Right atrium auricular region (tissue), 2 donors: ENCODE measurements at places on chromosomes 7 and 10.

- no peak overlapping the region for H3K4me3 ChIP-seq
- no peaks in the 10 kb centered on the region for H3K27me3 ChIP-seq
- no peak overlapping the region for H3K27ac ChIP-seq
- no peaks in the 10 kb centered on the region for H3K4me1 ChIP-seq
- no peaks in the 10 kb centered on the region for H3K36me3 ChIP-seq
- DNase-seq: no peak
Measured at GRCh38 chr10:33388785-33389184, 54.3 kb upstream of the NRP1 start.

- peaks cover 11% of the 10 kb centered on the region for H3K36me3 ChIP-seq
- no peaks in the 10 kb centered on the region for H3K27me3 ChIP-seq
- no peak for DNase-seq
- no peaks in the 10 kb centered on the region for H3K4me1 ChIP-seq
- no peak overlapping the region for H3K27ac ChIP-seq
Measured at GRCh38 chr10:13743963-13744362, 157.2 kb downstream of the PRPF18 start.

- no peaks in the 10 kb centered on the region for H3K36me3 ChIP-seq
- H3K4me3 ChIP-seq: no peak overlapping the region
- H3K27me3 ChIP-seq: no peaks in the 10 kb centered on the region
- no peaks in the 10 kb centered on the region for H3K4me1 ChIP-seq
Measured at GRCh38 chr10:129707406-129708388, 240.7 kb downstream of the MGMT start.

- H3K27ac ChIP-seq: no peak overlapping the region
- no peaks in the 10 kb centered on the region for H3K27me3 ChIP-seq
- no peaks in the 10 kb centered on the region for H3K4me1 ChIP-seq
- H3K36me3 ChIP-seq: no peaks in the 10 kb centered on the region
Measured at GRCh38 chr7:21253740-21254687, 173.9 kb upstream of the SP4 start.

DNA sequence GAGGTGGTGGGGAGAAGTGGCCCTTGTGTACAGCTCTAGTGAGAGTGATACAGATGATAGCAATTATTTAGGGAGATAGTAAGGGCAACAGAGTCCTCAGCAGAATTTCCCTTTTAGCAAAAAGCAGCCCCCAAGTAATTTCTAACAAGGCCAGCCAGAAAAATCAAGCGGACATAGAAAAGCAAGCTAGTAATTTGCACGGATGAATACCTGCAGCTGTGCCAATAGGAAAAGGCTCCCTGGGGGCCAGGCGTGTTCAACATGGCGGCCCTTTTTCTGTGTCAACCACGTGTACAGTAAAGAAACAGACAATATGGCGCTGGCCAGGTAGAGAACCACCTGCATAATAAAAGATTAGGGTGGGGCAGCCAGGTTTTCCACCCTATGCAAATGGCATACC lies 7.4 kb downstream of the MCM10 start:
- no peaks in the 10 kb centered on the region for H3K4me1 ChIP-seq
- DNase-seq: no peak
- H3K36me3 ChIP-seq: no peaks in the 10 kb centered on the region
- H3K27ac ChIP-seq: no peak overlapping the region

GRCh38 chr10:68900427-68901104 lies 549 bp upstream of the DDX50 start:
- H3K4me1 ChIP-seq: peaks cover 25% of the 10 kb centered on the region
- no peak for DNase-seq
- H3K4me3 ChIP-seq: peak overlapping the region; percentile 85
- H3K27ac ChIP-seq: peak overlapping the region; percentile 99
- H3K36me3 ChIP-seq: no peaks in the 10 kb centered on the region
- no peaks in the 10 kb centered on the region for H3K27me3 ChIP-seq

DNA sequence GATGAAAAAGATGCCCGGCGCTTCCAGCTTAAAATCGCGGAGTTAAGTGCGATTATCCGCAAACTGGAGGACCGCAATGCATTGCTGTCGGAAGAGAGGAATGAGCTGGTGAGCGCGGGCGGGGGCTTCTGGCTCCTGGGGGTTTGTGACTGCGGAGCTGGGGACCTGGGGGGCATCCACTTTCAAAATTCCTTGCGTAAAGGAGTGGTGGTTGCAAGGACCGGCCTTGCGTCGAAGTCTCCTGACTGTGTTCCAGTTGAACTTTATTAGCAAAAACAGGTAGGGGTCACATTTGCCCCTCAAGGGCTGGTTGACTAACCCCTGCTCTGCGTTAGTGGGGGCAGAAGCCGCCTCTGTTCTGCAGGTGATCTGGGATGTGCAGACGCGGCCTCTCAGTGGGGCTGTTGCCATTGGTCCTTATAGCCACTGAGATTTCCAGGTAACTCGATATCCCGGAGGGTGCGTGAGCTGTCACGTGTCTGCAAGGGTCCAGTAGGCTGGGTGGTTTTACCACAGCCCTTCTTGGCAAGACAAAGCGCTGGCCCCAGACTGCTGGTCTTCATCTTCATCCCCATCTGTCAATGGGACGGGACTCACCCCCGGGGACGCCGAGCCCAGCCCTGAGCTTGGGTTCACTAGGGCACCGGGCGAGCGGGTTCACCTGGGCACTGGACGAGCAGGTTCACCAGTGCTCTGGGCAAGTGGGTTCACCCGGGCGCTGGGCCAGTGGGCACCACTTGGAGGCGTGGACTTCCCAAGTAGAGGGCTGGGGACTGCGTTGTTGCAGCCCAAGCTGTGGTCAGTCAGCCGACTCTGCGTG lies 51.5 kb upstream of the DPYSL4 start:
- H3K4me1 ChIP-seq: no peaks in the 10 kb centered on the region
- H3K4me3 ChIP-seq: no peak overlapping the region
- no peaks in the 10 kb centered on the region for H3K27me3 ChIP-seq
- no peak overlapping the region for H3K27ac ChIP-seq
- H3K36me3 ChIP-seq: no peaks in the 10 kb centered on the region

- H3K27ac ChIP-seq: no peak overlapping the region
- H3K27me3 ChIP-seq: no peaks in the 10 kb centered on the region
- H3K4me1 ChIP-seq: no peaks in the 10 kb centered on the region
- no peak for DNase-seq
- no peak overlapping the region for H3K4me3 ChIP-seq
Measured at GRCh38 chr7:94174375-94174774, 170.2 kb upstream of the BET1 start.

DNA sequence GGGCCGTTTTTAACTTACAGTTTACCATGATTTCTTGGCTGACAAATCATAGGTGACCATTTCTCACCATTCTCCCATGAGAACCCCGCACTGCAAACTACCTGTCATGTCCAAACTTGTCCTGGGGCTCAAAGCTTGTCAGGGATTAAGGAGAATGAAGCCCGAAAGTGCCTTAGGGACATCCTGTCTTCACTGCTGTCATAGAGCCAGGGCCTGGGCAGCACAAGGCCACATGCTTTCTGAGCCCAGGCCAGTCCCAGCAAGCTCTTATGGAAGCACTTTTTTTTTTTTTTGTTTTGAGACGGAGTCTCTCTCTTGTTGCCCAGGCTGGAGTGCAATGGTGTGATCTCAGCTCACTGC lies 33.9 kb downstream of the CCM2 start:
- no peak for DNase-seq
- no peak overlapping the region for H3K4me3 ChIP-seq
- no peak overlapping the region for H3K27ac ChIP-seq
- H3K36me3 ChIP-seq: peaks cover 7% of the 10 kb centered on the region

DNA sequence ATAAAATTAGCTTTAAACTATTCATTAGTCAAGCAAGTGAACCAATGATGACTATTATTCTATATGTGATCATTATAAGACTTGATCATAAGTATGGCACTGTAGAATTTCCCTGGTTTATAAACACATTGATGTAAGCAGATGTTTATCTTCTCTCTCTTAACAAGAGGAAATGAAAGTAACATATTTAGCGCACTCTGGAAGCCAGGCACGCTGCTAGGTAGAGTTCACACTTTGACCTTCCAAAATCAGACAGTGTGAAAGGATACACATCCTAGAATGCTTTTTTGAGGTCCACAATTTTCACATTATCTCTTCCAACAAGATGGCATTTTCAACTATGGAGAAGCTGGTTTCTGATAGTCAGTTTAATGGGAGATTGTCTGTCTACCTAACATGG lies 529.4 kb upstream of the IGFBP3 start:
- H3K4me1 ChIP-seq: no peaks in the 10 kb centered on the region
- no peak for DNase-seq
- no peaks in the 10 kb centered on the region for H3K27me3 ChIP-seq
- H3K27ac ChIP-seq: no peak overlapping the region
- H3K4me3 ChIP-seq: no peak overlapping the region

DNA sequence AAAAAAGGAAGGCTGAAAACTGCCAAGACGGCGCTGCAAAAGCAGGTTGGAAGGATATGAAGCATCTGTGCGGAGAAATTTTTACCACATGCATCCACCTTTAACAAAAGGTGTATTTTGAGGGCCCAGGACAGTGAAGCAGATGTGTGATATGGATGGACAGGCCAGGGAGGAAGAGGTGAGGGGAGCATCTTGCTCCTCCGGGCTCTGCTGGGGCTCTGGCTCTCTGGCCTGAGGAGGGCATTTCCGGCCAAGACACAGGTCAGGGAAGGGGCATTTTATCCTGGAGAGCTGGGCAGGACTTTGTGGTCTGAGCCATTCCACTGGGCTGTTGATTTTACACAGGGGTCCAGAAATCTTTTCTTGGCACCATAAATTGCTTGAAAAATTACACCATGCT lies 175.1 kb downstream of the ZMYND11 start:
- no peaks in the 10 kb centered on the region for H3K4me1 ChIP-seq
- no peak for DNase-seq
- H3K27ac ChIP-seq: no peak overlapping the region
- H3K4me3 ChIP-seq: no peak overlapping the region

DNA sequence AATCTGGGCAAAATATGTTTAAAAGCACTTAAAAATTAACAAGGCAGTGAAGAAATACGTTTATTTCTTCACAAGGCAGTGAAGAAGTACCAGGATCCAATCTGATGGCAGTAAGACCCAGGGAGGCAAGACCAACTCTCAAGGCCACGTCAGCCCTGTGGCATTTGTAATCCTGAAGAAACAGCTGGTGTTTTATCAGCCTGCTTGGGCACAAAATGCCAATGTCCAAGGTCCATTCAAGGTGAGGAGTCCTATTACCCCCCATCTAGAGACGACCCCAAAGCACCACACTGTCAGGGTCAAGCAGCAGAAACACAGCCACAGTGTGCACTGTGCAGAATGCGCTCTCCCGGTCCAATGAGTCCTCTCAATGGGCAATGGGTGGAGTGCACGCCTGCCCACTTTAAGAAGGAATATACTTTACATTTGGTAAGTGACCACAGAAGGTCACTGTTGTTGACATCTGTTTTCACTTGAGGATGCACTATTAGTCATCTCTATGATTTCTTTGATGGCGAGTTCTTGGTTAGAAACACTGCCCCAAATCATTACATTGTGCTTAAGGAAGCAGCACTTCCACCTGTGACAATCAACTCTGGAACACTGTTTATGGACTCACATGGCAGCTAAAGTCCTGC lies 12.8 kb downstream of the CPXM2 start:
- H3K27ac ChIP-seq: no peak overlapping the region
- no peak for DNase-seq
- no peaks in the 10 kb centered on the region for H3K27me3 ChIP-seq
- H3K4me1 ChIP-seq: no peaks in the 10 kb centered on the region
- no peaks in the 10 kb centered on the region for H3K36me3 ChIP-seq

DNA sequence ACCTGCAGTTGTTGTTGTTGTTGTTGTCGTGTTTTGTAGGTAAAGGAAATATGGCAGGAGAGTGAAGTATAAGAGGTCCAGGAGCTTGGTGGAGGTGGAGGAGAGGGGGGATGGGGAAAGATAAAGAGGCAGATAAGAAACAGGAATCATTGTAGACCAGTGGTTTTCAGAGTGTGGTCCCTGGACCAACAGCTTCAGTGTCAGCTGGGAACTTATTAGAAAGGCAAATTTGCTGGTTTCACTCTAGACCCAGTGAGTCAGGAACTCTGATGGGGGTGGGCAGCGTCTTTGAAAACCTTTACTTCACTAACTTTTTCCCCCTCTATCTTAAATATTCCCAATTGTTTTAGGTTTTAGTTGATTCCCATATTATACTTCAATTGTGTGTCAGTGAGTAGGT lies 241.5 kb downstream of the AUTS2 start:
- no peaks in the 10 kb centered on the region for H3K4me1 ChIP-seq
- H3K27ac ChIP-seq: no peak overlapping the region
- H3K36me3 ChIP-seq: no peaks in the 10 kb centered on the region
- H3K4me3 ChIP-seq: no peak overlapping the region
- no peak for DNase-seq

- DNase-seq: no peak
- peaks cover 34% of the 10 kb centered on the region for H3K36me3 ChIP-seq
- no peaks in the 10 kb centered on the region for H3K4me1 ChIP-seq
- H3K27ac ChIP-seq: no peak overlapping the region
- H3K4me3 ChIP-seq: no peak overlapping the region
Measured at GRCh38 chr10:70856454-70856853, 31.9 kb downstream of the PCBD1 start.

- no peaks in the 10 kb centered on the region for H3K4me1 ChIP-seq
- no peak for DNase-seq
- H3K4me3 ChIP-seq: no peak overlapping the region
- H3K27me3 ChIP-seq: no peaks in the 10 kb centered on the region
Measured at GRCh38 chr7:25196132-25196896, 32.0 kb downstream of the NPVF start.

- no peak overlapping the region for H3K27ac ChIP-seq
- no peaks in the 10 kb centered on the region for H3K36me3 ChIP-seq
- DNase-seq: no peak
- H3K4me3 ChIP-seq: no peak overlapping the region
Measured at GRCh38 chr7:123628829-123629228, 26.8 kb upstream of the LMOD2 start.
